ENCODE measurements at places on chromosomes 2 and 18.

- peak; percentile 60 for DNase-seq
These were observed 2.5 kb downstream of the RTN4 start for GRCh38 chr2:55047677-55048299.

DNA sequence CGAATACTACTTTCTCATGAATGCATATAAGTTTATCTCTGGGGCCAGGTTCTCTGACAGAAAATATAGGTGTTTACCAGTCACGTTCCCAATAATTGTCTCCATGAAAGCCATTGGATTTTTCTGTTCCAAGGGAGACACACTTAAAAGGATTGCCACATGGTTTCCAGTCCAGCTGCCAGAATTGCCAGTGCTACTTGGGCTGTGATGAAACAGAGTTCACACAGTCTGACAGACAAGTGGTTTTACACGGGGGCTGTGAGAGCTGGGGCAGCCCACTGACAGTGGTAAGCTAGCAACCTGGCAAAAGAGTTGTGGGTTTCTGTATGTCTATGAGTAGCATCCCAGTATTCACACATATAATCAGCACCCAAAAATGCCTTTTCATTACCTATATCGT is 27.7 kb upstream of the ATRAID start:
- no peak for DNase-seq

GRCh38 chr2:127599211-127599610 is 46.7 kb upstream of the GPR17 start:
- DNase-seq = no peak

GRCh38 chr2:17166506-17166905 is 351.7 kb downstream of the RAD51AP2 start:
- no peak for DNase-seq

GRCh38 chr2:24471662-24472061 is 19.4 kb upstream of the NCOA1 start:
- DNase-seq = no peak

DNA sequence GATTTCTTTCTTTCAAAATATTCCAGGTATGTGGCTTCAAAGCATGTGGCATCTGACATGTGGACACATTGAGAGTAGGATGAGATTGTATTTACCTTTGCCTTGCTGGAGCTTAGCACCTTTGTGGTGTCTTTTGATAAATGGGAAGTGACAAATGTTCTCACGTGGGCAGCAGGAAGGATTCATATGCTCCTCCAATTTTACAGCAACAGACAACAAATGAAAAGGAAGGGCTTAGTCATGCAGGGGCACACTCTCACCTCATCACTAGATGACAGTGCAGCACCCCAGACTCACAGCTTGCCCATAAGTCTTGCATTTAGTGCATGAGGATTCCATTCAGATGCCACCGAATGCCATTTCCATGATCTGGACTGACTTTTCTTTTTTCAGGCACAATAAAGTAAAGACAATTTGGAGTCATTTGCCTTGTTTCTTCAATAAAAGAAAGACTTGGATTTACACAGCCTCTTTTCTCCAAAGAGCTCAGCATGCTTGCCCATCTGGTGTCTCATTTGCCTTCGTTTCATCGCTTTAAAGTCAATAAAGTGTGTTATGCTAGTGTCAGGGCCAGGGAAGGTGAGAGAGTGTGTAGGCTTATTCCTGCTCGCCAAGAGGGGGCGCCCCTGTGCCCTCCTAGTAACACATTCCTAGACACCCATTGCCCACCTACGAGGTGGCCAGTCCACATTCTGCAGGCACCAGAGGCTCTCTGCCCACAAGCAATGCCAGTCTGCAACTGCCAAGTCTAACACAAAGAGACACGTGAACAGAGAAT is 39.6 kb upstream of the DAPL1 start:
- no peak for DNase-seq

GRCh38 chr18:32891130-32891529 is 118.3 kb upstream of the KLHL14 start:
- DNase-seq = no peak

DNA sequence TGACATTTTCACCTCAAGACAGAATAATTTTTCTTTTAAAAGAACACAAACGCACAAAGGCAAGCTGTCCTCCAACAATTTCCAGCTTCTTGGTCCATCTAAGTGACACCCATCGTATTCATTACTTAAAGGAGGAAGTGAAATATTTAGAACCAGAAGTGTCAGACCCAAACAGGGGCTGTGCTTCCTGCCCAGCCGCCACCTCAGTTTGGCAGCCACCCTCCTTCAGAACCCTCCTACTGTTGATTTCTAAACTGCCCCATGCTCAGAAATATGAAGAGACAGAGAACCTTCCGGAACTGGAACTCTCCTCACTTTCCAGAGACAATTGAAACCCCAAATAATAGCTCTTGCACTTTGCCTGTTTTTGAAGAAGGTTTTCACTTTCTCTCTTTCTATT is 734.8 kb upstream of the SALL3 start:
- no peak for DNase-seq

- DNase-seq = no peak
These were observed 794.8 kb downstream of the SATB2 start for GRCh38 chr2:198662905-198663304.

DNA sequence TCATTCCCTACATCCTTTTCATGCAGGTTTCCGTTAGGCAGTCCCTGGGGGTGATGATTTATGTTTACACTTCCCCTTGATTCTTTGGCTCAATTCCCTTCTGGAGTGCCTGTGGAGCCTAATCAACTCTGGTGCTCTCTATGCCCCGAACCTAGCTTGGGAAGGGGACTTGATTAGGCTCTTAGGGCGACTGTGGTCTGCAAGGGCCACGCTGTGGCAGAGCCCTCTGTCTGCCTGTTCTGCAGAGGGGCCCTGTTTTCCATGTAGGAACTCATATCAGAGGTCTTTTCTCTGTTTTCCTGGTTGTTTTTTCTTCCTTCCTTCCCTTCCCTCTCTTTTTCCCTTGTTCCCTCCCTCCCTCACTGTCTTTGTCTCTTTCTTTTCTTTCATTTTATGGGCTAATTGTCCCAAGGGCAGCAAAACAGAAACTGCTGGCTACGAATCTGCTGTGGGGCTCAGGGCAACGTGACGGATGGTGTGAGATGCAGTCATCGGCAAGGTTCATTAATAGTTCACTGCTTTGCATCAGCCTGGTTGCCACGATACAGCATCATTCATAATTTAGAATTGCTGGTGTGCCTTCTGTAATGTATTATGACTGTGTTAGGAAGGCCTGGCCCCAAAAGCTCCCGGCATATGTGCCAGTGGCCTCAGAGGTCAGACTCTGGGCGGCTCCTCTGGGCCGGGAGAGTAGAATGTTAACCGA is 134.5 kb downstream of the NAPG start:
- DNase-seq = no peak

- no peak for DNase-seq
These were observed 136.1 kb downstream of the DNAH6 start for GRCh38 chr2:84652431-84652830.

DNA sequence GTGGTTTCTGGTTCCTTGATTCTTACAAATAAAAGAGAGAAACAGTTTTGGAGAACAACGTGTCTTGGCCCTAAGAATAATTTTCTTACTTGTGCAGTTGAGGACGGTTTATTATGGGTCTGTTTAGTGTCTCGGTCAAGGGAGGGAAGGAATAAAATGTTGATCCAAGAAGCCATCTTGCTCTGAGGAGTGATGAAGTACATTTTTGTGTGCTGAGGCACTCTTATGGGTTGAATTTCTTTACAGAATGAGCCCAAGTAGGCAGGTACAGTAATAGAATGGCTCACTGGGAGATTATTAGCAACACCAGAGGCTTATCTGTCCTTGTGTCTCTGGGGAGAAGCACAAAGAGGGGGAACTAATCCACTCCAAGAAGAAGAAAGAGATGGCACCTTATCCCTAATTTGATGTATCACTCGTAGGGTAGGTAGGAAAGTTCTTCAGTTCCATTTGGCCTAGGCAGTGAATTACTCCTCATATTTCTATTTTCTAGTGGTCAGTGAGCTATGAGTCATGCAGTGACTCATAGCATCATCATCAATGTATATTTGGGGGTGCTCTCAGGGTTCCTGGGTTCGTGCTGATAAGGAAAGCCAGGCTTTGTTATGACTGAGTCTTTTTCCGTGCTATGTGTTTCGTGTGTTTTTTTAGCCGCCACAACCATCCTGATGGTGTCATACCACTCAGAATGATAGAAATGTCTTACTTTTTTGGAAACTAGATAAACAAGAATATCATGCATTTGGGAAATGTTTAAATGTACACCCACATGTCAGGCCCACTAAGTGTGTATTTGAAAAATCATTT is 250.1 kb upstream of the CTAGE1 start:
- DNase-seq = no peak

DNA sequence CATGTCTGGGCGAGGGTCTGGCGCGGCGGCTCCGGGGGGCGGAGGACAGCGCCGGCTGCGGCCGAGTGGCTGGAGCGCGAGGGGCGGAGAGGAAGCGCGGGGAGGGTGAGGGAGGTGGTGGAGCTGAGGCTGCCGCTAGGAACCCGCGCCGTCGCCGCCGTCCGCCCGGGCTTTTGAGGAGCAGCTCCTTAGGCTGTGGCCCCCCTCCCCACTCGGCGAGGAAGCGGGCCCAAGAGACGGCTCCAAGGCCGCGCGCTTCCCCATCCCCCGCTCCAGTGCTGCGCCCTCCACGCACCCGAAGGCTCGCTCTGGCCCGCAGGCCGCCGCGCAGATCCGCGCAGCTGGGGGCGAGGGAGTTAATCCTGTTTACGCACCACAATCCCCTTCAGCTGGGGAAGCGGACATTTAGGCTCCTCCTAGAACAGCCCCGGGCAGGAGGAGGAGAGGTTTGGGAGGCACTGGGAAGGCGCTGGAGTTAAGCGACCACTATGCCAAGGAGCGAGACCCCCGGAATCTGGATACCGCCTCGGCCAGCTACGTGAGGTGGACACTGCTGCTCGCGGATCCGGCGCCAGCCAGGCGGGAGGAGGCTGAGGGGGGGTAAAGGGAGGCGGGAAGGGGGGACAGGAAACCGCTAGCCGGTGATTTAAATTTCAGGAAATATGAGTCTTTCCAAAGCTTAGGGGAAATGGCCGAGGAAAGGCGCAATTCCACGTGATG is at the start of gene CNRIP1:
CNRIP1 (minus strand) TSS at position 552 of the 720 bp plus-strand sequence; CDS start at position 3, 549 bp downstream.
- DNase-seq = no peak

GRCh38 chr2:144524118-144525009 is 4.4 kb upstream of the ZEB2 start:
- no peak for DNase-seq

- no peak for DNase-seq
These were observed 81.8 kb downstream of the FAM168B start for GRCh38 chr2:131011486-131011885.

DNA sequence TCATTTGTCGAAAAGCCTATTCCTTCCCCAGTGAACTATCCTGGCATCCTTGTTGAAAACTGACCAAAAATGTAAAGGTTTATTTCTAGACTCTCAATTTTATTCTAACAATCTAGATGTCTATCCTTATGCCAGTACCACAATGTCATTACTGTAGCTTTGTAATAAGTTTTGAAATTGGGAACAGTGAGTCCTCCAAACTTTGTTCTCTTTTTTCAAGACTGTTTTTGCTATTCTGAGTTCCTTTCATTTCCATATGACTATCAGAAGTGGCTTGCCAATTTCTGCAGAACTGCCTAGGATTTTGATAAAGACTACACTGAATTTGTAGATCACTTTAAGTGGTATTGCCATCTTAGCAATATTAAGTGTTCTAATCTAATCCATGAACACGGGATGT is 9.7 kb downstream of the STARD7 start:
- no peak for DNase-seq

- DNase-seq = no peak
These were observed 308.0 kb upstream of the PIK3C3 start for GRCh38 chr18:41646915-41647620.

- DNase-seq = no peak
These were observed 9.2 kb downstream of the SLC39A10 start for GRCh38 chr2:195666113-195666712.

- no peak for DNase-seq
These were observed 8.7 kb downstream of the FEZ2 start for GRCh38 chr2:36589230-36589630.

DNA sequence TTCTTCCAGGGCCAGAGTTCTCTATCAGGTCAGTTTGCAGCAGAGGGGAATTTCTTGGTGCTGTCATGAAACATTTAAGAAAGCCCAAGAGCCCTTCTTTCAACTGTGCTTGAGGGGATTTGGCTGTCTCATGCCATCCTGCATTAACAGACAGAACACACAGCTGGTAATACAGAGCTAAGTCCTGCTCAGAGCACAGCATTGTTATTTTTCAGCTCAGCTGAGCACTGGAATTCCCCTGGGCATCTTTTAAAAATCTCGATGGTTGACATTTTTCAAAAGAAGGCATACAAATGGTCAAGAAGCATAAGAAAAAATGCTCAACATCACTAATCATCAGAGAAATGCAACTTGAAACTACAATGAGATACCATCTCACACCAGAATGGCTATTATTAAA is 14.9 kb upstream of the IL1R2 start:
- DNase-seq = no peak

- DNase-seq = no peak
These were observed 179.0 kb downstream of the TRABD2A start for GRCh38 chr2:84701880-84702279.

GRCh38 chr2:211391189-211391567 is 834.8 kb downstream of the CPS1 start:
- no peak for DNase-seq

DNA sequence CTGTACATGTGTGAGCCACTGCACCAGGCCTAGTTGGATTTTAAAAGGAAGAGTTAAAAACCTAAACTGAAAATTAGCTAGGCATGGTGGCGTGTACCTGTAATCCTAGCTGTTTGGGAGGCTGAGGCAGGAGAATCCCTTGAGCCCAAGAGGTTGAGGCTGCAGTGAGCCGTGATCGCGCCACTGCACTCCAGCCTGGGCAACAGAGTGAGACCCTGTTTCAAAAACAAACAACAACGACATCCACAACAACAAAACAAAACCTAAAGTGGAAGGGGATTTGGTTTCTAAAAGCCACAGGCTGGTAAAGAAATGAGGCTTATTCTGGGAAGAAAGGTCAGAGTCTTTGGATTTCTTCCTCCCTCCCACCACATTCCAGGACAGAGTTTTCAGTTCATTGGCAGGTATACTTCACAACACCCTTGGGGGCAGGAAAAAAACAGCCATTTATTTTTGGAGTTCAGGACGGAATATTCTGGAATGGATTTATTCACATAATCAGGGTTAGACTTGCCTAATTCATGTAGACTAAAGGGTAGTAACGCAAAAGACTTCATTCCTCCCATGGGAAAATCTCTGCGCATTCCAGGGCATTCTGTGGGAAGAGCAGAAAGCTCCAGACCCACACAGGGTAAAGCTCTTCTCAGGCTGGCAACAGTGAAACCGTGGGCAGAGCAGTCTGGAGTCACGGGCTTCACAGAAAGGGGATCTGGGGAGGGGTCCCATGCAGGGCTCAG is 34.9 kb downstream of the TEX44 start:
- DNase-seq = no peak

DNA sequence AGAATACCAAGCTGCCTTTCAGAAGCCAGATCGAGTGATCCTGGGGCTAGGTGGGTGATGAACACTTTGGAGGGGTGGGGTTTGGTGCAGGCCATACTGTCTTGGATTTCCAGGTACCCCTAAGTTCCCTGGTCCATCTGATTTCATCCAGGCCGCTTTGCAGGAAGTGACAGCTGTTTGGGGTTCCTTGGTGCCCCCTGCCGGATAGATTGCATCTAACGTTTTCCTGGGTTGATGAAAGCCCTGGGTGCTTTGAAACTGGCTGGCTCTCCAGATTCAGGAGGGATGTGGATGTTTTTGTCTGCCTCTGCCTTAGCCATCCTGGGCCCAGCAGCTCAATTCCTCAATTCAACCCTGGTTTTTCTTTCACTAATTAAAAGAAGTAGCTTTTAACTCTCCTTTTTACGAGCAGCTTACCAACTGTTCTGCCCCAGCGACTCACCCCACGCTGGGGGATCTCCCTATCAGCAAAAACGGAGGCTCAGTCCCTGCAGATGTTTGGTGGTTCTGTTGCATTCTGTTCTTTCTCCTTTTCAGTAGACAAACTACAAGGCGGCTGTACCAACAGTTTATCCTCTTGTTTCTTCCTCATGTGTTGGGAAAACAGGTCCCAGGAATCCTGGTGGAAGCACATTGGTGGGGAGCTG is 37.1 kb downstream of the ARHGEF4 start:
- DNase-seq = no peak
